Activated B cell treated with CpG ODN at 0.5 μM for 24 hours (primary cell): ENCODE measurements at places on chromosomes 7 and 10. TPM values are rescaled to one million over a fixed set of nuclear protein-coding genes. Genes with fewer than 3 reads are reported as not detected.

The SFRP4 gene
- not detected in 2 replicates for total RNA-seq

The OIT3 gene
- 0.17 TPM in 1 of 2 replicates, not detected in the other for total RNA-seq

The HILPDA gene
- total RNA-seq, result 14.5 and 17.0 TPM in 2 replicates

GRCh38 chr7:19665399-19666008 is 43.3 kb downstream of the POLR1F start:
- no peaks in the 10 kb centered on the region for H3K36me3 ChIP-seq
- H3K4me1 ChIP-seq, result peaks cover 20% of the 10 kb centered on the region
- no peaks in the 10 kb centered on the region for H3K27me3 ChIP-seq
- no peak overlapping the region for H3K4me3 ChIP-seq

GRCh38 chr7:15011289-15011688 is 108.7 kb upstream of the DGKB start:
- DNase-seq, result no peak
- H3K27ac ChIP-seq, result no peak overlapping the region
- H3K36me3 ChIP-seq, result no peaks in the 10 kb centered on the region
- H3K4me3 ChIP-seq, result no peak overlapping the region
- H3K27me3 ChIP-seq, result no peaks in the 10 kb centered on the region
- H3K4me1 ChIP-seq, result no peaks in the 10 kb centered on the region

GRCh38 chr10:71666639-71667386 is 52.8 kb downstream of the C10orf105 start:
- peaks cover 17% of the 10 kb centered on the region for H3K4me1 ChIP-seq
- no peaks in the 10 kb centered on the region for H3K36me3 ChIP-seq
- H3K27me3 ChIP-seq, result no peaks in the 10 kb centered on the region
- no peak overlapping the region for H3K27ac ChIP-seq
- DNase-seq, result no peak

- H3K36me3 ChIP-seq, result no peaks in the 10 kb centered on the region
- no peak overlapping the region for H3K27ac ChIP-seq
- H3K27me3 ChIP-seq, result peaks cover 15% of the 10 kb centered on the region
- no peak overlapping the region for H3K4me3 ChIP-seq
- DNase-seq, result no peak
- H3K4me1 ChIP-seq, result no peaks in the 10 kb centered on the region
Measured at GRCh38 chr7:38281266-38281665, 7.8 kb upstream of the TARP start.

DNA sequence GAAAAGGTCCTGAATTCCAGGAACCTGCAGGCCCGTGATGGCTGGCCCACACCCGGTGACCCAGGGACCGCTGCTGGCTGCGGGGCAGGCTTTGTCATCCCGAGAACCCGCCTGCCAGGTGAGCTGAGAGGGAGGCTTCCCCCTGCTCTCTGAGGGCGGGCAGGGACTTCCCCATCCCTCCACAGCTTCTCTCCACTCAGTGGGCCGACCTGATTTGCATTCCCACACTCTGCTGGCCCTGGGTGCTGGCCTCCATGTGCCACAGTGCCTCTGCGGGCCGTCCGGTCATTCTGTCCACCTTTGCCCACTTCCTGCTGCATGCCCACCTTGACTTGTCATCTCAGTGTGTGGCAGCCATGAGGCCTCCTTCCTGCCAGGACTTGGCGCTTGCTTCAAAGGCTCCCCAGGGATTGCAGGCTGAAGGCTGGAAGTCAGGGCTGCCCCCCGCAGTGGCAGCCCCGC is 35.3 kb downstream of the PALD1 start:
- H3K36me3 ChIP-seq, result no peaks in the 10 kb centered on the region
- peaks cover 32% of the 10 kb centered on the region for H3K4me1 ChIP-seq
- no peaks in the 10 kb centered on the region for H3K27me3 ChIP-seq

- no peaks in the 10 kb centered on the region for H3K27me3 ChIP-seq
- H3K4me3 ChIP-seq, result peak overlapping the region; percentile 53
- DNase-seq, result no peak
- peak overlapping the region; percentile 93 for H3K27ac ChIP-seq
Measured at GRCh38 chr7:50396856-50397255, 53.3 kb downstream of the FIGNL1 start.

DNA sequence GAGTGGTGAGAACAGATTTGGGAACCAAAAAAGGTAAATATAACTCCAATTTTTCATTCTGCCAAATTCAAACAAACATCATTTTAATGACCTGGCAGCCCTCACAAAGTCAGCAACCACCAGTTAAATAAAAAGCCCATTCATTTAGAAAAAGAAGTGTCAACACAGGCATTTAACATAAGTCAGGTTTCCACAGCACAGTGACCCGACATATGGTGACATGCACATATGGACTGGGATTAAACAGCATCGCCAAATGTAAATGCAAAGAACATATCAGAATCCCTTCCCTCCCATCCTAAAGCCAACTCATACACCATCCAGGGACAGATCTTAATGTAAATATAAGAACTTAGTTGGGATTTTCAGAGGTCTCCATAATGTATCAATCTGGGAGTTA is 293.2 kb downstream of the FGFR2 start:
- DNase-seq, result no peak
- no peaks in the 10 kb centered on the region for H3K4me1 ChIP-seq
- no peak overlapping the region for H3K27ac ChIP-seq
- H3K4me3 ChIP-seq, result no peak overlapping the region
- H3K36me3 ChIP-seq, result no peaks in the 10 kb centered on the region

- DNase-seq, result no peak
- H3K27ac ChIP-seq, result no peak overlapping the region
- no peaks in the 10 kb centered on the region for H3K27me3 ChIP-seq
- H3K4me3 ChIP-seq, result no peak overlapping the region
- H3K36me3 ChIP-seq, result no peaks in the 10 kb centered on the region
- H3K4me1 ChIP-seq, result no peaks in the 10 kb centered on the region
Measured at GRCh38 chr10:126301701-126302475, 86.4 kb downstream of the ADAM12 start.

DNA sequence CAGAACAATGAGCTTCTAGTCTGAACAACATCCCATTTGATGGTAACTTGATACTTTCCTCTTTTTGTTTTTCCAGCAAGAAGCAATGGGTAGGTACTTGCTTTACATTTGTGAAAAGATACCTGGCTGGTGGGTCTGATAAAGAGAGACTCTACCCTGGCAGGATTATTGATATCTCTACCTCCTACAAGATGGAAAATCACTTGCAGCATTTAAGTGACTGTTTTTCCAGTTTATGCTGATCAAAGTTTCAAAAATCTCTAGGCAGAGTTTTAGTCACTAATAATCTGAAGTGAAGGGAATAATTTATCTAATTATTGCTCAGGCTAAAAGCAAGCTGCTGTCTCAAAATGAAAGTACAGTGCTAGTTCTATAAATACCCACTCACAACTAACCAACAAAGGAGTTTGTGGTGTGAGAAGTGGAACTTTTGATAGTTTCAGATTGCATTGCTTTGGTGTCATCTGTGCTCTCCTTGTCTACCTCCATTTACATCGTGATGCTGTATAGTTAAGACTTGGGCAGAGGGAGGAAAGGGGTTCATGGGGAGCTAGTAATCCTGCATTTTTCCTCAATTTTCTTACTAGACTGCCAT is 86.0 kb upstream of the ANKRD1 start:
- H3K36me3 ChIP-seq, result peaks cover 8% of the 10 kb centered on the region
- peak overlapping the region; percentile 91 for H3K27ac ChIP-seq
- no peaks in the 10 kb centered on the region for H3K27me3 ChIP-seq
- no peak for DNase-seq
- H3K4me3 ChIP-seq, result peak overlapping the region; percentile 74
- H3K4me1 ChIP-seq, result peaks cover 72% of the 10 kb centered on the region

GRCh38 chr10:44865289-44865671 is 45.9 kb upstream of the TMEM72 start:
- H3K4me3 ChIP-seq, result peak overlapping the region; percentile 87
- H3K27me3 ChIP-seq, result peaks cover 60% of the 10 kb centered on the region
- peaks cover 12% of the 10 kb centered on the region for H3K4me1 ChIP-seq
- H3K27ac ChIP-seq, result no peak overlapping the region
